GM19239 (cell line): ENCODE measurements at places on chromosomes 12 and 14.
A peak's percentile ranks its signal among the peaks of the same experiment; 100 is the strongest.

- no peak for DNase-seq
Measured at GRCh38 chr12:64090047-64090446, 132.0 kb downstream of the KICS2 start.

GRCh38 chr12:62717643-62718042 lies 217.3 kb downstream of the PPM1H start:
- no peak for DNase-seq

- no peak for DNase-seq
Measured at GRCh38 chr14:76756371-76756750, 4.9 kb upstream of the VASH1 start.

DNA sequence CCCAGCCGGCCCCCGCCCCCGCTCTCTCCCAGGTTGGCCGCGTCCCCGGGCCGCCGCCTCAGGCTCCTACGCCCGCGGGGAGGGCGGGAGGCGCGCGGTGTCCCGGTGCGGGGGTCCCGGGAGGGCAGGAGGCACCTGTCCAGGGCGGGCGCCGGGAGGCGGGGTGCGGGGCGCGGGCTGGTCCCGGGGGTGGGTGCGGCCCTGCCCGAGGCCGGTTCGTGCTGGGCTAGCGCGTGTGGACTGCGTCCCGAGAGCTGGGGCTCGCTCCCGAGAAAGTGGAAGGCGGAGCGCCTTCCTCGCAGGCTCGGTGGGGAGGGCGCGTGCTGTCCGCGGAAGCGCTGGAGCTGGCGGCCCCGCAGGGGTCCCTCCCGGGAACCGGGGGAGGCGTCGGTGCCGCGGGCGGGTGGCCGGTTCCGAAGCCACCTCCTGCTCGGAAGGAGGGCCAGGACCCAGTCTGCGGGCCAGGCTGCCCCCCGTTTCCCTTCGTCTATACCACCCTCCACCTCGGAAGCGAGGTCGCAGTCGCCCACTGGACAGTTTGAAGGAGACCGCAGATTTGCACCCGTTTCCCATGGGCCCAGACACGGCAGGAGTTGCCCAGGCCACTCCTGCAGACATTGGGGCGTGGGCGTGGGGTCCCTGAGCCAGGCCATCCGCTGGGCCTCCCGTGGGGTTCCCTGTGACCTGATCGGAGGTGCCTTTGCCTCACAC lies 636 bp downstream of the ZFYVE21 start:
- DNase-seq, result peak; percentile 57
